K562 (cell line): ENCODE measurements at places on chromosomes 11 and 22. TPM values are rescaled to one million over a fixed set of nuclear protein-coding genes. Genes with fewer than 3 reads are reported as not detected.

Gene PYGM
- 0.69 and 1.2 TPM in 2 replicates for total RNA-seq

Gene DNAJB13
- total RNA-seq = not detected in 2 replicates

Gene KRTAP5-9
- total RNA-seq = not detected in 2 replicates

Gene SHANK3
- total RNA-seq = 0.07 and 0.13 TPM in 2 replicates

Gene GPR83
- 0.07 and 0.13 TPM in 2 replicates for total RNA-seq

Gene ARHGAP32
- 0.18 TPM in 2 replicates for total RNA-seq

Gene KCNK4
- not detected in 2 replicates for total RNA-seq

Gene NLRP14
- total RNA-seq = 0.65 and 0.73 TPM in 2 replicates

Gene ISX
- total RNA-seq = 0.07 and 0.18 TPM in 2 replicates

Gene OR6A2
- 0.34 and 0.35 TPM in 2 replicates for total RNA-seq

Gene GRIA4
- not detected in 2 replicates for total RNA-seq

Gene CNGA4
- not detected in 2 replicates for total RNA-seq

Gene MMP10
- not detected in 2 replicates for total RNA-seq

Gene PEX16
- 33.7 and 37.3 TPM in 2 replicates for total RNA-seq

Gene TSGA10IP
- total RNA-seq = not detected in 2 replicates

Gene SAA2
- total RNA-seq = 4.6 and 6.0 TPM in 2 replicates

DNA sequence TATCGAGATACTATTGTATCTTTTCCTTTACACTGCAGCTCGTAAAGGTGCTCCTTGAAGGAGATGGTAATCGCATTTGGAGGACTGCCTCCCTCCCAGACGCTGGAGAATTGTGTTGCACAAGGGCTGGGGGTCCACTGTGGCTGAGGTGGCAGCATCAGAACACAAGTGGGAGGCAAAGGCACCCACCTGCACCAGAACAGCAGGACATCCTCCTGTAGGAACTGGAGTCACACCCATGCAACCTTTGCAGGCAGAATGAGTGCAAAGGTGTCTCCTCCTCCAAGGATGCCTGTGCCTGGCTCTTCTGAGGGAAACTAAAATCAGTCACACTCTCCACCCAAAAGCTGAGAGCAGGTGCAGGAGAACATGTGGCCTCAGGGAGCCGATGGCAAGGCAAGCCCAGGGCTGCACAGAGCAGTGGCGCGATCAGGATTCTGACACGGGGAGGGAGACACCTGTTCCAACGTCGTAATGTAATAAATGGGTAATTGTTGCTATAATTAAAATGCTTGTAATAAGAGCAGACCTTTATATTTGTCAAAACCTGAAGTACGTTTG, 1501.4 kb downstream of the TBC1D22A start:
- DNase-seq = no peak

DNA sequence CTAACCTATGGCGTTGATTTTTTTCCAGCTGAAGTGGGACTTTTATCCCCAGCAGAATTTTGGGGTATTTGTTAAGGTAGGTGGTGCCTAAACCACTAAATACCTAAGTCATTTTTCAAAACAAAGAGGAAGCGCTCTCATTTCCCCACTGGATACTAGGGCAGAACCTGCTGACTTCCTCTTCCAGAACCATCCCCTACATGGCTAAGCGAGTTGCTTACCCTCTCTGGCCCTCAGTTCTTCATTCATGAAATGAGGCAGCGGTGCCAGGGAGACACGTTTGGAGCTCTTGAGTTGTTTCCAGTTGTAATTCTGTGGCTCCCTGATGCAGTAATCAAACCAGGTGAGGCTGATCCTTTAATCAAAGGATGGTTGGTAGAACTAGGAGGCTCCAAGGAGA, 10.0 kb upstream of the MTMR3 start:
- no peak for DNase-seq

DNA sequence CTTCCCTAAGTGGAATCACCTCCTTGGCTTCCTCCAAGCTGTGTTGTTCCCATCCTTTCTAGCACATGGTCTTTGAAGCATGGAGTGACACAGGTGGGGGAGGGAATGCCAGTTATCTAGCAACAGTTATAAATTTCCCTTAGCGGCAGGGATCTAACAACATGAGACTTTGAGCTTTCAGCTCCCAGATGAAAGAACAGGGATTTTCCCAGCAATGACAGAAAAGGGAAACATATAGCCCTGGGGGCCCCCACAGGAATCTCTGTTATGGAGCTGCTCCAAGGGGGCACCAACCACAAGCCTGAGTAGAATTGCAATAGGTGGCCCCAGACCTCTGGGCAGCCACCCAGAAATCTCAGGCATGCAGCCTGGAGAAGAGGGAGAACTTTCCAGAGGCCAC, 163.0 kb downstream of the GRIK4 start:
- DNase-seq = no peak

DNA sequence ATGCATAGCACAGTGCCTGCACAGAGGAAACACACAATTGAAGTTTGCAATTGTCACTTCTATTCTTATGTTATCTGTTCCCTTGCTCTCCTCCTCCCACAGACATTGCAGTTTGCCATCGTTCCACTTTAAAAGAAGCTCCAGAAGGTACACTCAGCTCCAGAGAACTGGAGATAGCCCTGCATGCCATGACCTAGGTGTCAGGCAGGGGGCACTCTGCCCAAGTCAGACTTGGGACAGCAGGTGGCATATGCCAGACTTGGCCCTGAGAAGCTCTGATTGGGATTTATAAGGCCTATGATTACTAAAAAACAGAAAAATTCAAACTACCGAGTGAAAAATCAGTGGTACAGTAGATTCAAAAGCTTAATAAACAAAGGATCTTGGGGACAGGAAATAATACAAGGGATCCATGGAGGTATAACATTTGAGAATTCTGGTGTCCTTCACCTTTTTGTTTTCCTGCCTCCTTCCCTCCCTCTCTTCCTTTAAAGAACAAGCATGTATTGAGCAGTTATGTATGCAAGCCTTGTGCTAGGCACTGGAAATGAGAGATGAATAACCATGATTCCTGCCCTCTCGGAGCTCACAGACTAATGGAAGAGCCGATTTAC, 40.0 kb downstream of the TENM4 start:
- DNase-seq = peak; percentile 10

DNA sequence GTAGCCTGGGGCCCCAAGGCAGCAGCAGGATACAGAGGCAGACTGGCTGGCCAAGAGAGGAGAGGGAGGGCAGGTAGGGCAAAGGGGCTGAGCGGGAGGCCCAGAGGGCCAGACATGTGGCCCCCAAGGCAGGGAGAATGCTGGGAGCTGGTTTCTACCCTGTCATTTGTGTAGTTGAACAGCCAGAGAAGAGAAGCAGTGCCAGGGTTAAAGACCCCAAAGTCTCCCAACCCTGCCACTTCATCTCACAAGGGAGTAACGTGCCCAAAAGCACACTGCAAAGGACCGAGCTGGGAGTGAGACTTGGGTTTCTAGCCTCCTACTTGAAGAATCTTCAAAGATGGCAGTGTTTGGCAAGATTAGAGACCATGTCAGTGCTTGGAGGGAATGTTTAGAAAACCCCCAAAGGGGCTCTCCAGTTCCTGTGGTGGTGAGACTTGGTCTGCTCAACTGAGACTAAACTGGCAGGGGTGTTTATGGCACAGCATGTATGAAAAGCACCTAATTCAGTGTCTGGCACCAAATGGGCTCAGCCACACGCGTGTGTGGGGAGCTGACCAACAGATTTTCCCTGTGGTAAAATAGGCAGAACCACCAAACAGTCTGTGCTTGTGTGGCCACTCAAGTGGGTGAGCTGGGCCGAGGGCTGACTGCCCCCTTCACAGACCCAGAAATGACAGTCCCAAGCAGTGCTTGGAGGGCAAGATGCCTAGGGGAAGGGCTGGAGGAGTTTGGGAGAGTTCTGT, 68.2 kb upstream of the CLTCL1 start:
- DNase-seq = no peak

GRCh38 chr22:19419464-19420178, 11.9 kb downstream of the HIRA start:
- DNase-seq = peak; percentile 87

DNA sequence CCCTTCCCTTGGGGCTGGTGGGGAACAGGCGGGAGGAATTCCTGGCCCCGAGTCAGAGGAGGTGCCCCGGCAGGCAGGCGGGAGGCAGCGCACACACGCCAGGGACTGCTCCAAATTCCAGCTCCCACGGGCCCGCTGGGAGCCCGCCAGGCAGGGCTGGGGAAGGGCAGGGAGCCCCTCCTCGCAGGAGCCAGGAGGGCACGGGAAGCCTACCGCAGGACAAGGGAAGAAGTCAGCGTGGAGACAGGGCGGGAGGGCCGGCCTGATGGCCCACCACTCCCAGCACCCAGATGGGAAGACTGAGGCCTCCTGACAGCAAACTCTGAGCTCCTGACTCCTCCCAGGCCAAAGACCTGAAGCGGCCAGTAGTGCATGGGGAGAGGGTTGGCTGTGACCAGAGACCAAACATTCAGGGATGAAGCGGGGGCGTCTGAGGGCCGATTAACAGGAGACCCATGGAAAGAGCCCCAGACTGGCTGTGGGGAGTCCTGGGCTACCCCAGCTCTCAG, 22.4 kb downstream of the RPL3 start:
- DNase-seq = no peak

GRCh38 chr11:117222991-117223740, 8.7 kb downstream of the PCSK7 start:
- DNase-seq = no peak

- no peak for DNase-seq
Measured at GRCh38 chr11:64848826-64849597, 4.6 kb upstream of the CDC42BPG start.

GRCh38 chr22:31776231-31776630, 22.4 kb downstream of the DEPDC5 start:
- DNase-seq = no peak

DNA sequence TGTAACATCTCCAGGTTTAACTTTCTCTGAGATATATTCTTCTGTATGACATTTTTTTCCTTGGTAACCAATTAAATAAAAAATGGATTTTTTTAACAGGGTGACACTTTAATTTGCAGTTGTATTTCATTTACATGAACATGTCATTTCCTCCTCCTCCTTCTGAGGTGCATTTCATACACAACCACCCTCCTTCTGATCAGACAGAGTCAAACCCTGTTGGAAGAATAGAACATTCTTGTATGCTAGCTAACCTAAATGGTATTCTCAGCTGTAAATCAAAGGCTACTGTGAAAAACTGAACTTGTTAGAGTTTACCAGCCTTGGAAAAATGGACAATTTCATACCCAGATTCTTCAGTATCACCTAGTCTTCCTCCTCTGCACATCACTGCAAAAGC, 52.7 kb upstream of the CHRM4 start:
- DNase-seq = no peak

GRCh38 chr11:2886191-2886894, 768 bp upstream of the CDKN1C start:
- DNase-seq = no peak

- DNase-seq = no peak
Measured at GRCh38 chr11:123457187-123457770, 27.2 kb downstream of the GRAMD1B start.

DNA sequence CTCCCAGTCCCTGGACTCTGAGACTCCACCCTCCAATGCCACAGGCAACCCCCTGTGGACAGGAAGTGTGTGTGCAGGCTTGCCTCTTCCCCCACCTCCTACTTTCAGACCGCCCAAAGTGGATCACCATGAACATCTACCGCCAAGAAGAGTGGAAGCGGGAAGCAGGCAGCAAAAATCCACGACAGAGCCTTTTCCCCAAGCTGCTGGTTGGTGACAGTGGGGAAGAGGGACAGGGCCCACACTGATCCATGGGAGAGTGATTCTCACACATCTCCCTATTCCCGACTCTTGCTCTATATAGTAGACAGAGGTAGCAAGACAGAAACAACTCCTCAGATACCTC, 53.4 kb upstream of the SPATA19 start:
- no peak for DNase-seq

DNA sequence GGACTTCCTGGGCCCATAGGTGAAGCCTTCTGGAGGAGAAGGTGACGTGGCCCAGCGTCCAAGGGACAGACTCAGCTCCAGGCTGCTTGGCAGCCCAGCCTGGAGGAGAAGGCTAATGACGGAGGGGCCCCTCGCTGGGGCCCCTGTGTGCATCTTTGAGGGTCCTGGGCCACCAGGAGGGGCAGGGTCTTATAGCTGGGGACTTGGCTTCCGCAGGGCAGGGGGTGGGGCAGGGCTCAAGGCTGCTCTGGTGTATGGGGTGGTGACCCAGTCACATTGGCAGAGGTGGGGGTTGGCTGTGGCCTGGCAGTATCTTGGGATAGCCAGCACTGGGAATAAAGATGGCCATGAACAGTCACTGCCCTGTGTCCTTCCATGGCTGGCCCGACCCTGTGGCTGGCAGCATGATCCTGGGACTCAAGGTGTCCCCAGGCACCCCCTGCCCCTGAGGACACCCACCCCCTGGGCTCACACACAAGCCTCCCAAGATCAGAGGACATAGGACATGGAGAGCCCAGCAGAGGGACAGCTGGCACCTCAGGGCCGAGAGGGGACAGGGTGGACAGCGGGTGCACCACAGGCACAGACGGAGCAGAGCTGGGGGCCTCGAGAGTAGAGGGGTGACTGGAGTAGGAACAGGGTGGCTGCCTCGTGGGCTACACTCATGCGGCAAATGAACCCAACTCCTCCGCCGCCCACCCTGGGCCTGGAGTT, 10.1 kb downstream of the SIGIRR start:
- no peak for DNase-seq
